Fibroblast of skin of left biceps (primary cell): ENCODE measurements at places on chromosomes 5 and 9.

GRCh38 chr5:87243161-87243844 lies 24.4 kb upstream of the RASA1 start:
- DNase-seq, result peak; percentile 17

DNA sequence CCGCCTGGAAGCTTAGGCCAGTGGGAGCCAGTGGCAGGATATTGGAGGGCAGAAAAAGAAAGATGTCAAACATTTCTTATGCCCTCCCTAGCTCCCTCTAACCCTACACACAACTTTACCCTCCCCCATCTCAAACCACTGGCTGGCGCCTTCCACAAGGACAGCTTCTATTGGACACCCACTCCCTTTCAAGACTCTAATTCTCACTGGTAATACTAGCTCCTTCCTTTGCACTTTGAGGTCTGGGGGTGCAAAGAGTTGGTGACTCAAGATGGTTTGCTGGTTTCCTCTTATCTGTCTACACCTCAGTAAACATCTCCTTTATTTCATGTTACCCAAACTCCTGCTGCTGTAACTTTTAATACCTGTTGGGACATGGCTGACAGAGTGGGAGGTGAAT lies 11.6 kb upstream of the ITGA1 start:
- DNase-seq, result no peak

DNA sequence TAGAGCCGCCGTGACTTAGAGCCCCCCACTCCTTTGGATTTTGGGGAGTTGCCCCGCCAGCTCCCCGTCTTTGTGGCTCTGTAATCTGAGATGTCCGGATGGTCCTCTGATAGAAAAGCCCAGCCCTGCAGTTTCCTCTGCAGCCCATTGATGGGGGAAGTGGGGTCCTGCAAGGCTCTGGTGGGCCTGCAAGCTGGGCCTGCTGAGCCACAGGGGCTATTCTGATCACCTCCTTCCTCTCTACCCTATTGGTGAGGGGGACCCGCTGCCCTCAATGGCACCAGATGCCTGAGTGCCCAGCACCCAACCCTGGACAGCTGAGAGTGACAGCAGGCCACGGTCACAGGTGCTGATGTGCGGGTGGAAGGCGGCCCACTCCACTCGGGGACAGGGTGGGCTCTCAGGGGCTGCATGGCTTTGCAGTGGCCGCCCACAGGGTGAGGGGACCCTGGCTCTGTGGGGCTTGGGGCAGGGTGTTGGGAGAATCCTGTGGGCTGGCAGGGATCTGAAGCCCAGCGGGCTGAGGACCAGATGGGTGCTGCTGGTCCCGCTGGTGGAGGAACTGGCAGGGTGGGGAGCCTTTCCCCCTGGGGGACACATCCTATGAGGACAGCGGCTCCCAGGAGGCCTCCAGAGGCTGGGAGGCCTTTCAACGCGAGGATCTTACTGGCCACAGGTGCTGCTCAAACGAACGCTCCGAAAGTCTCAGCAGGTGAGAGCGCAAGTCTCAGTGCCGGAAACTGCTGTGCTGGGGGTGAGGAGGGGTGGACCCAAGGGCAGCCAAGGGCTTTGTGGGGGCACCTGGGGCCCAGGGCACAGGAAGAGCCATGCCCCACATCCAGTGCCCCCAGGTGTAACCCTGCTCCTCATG lies 30.0 kb upstream of the LPCAT1 start:
- DNase-seq, result no peak

DNA sequence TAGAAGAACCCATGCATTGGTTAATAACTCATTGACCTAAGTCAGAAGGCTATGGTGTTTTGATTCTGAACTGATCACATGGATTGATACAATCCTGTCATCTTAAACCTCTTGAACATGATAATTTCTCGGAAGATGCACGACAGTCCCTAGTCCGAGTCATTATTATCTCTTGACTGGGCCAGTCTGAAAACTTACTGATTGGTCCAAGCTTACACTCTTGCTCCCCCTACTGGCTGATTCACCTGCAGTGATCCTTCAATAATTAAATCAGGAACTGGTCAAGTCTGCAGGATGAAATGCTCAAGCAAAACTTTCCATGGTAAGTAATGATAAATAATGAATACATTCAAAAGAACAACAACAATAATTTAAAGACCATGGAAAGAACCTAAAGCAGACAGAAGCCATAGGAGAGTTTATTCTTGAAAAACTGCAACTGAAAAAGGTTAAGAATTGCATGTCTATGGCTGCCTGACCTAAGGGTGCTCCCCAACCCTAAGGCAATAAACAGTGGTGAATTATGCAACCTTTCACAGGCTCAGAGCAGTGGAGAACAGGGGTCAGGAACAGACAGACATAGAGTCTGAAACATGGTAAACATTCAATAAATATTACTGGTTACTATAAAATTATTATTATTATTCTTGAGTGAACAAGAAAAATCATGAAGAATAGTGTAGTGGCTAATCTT lies 79.3 kb downstream of the BRINP1 start:
- DNase-seq, result no peak

DNA sequence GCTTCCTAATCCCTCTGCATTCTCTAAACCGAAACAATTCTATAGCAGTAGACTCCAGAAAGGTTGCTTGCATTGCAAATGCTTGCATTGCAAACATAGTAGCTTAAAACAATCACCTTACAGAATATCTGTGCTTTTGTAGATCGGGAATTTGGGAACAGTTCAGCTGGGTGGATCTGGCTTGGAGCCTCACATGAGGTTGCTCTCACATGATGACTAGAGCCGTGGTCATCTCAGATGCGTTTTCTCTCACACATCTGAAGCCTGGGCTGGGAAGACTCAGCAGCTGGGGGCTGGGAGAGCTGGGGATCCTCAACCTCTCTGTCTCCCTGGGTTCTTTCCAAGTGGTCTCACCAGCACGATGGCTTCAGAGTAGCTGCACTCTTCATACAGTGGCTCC lies 127.8 kb downstream of the MSX2 start:
- DNase-seq, result no peak

DNA sequence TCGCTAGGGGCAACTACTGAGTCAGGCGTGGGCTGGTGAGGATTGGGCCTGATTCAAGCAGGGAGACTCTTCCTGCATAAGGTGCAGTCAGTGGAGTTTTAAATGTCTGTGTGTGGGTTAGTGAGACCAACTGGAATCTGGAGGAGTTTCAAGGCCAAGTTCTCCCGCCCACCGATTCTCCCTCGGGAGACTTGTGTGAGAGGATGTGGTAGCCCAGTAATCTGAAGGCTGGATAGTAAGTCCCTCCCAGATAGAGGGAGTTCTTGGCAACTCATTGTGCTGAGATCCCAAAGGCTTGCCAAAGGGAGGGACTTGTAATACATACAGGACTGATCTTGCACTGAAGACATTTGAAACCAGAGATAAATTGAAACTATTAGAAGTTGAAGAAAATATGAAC lies 51.8 kb downstream of the WDR36 start:
- peak; percentile 89 for DNase-seq

GRCh38 chr9:137678202-137678601 lies 59.4 kb downstream of the EHMT1 start:
- DNase-seq, result no peak

DNA sequence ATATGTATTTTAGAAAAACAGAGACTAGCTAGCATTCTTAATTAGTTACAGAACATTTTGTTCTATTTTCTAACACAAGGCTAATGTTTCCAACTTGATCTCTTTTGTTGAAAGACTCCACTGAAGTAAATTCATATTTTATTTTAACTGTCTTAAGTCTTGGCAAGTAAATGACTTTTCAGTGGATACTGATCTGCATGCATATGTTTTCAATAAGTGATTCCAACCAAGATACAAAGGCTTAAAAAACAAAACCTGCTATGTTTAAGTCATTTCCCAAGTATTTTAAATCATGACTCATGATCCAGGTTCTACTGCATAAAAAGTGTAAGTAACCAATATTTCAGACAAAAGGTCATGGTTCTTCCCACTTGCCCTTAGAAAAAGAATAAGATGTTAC lies 5.7 kb downstream of the CDO1 start:
- DNase-seq, result peak; percentile 84

GRCh38 chr5:1278656-1279442 lies 16.0 kb downstream of the TERT start:
- no peak for DNase-seq

DNA sequence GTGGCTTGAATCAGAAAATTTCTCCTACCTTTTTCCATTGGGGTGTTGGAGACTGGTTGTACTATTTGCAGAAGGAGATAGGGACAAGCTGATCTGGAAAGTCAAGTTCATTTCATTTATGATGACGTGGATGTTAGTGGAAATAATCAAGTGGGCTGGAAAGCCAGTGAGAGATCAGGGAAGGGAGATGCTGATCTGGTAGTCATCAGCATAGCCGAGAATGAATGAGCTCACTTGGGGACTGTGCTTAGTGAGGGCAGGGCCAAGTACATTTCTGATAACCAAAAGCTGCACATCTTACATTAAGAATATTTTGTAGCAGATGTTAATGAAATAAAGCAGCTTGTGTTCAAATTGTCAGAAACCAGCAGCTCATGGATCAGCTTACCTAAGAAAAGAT lies 12.1 kb downstream of the MAN2A1 start:
- DNase-seq, result no peak
